ENCODE measurements at places on chromosomes 4 and X. TPM values are rescaled to one million over a fixed set of nuclear protein-coding genes. Genes with fewer than 3 reads are reported as not detected.

DNA sequence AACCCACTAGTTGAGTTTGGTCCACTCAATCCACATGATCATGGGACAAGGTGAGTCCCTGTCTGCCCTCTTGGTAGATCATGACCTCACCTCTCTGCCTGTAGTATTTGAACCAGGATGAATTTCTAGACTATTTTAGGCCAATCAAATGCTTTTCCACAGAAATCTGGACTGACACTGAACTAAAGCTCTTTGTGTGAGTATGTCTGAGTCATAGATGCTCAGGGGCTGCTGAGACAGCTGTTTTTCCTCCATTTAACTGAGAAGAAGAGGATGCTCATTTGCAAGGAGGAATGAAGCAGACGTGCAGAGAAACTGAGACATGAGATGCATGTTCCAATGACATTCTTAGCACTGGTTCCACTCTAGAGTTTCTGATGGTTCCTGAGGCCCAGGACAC lies 77.3 kb upstream of the TMEM47 start:
- DNase-seq, result peak; percentile 36

The C1QTNF7 gene
- 1.5 TPM for total RNA-seq

GRCh38 chrX:129556806-129557315 lies 16.8 kb downstream of the OCRL start:
- no peak for DNase-seq

- DNase-seq, result peak; percentile 54
Measured at GRCh38 chr4:113101669-113102068, 52.2 kb downstream of the ANK2 start.

- DNase-seq, result no peak
Measured at GRCh38 chr4:754221-755120, 48.8 kb downstream of the PCGF3 start.

DNA sequence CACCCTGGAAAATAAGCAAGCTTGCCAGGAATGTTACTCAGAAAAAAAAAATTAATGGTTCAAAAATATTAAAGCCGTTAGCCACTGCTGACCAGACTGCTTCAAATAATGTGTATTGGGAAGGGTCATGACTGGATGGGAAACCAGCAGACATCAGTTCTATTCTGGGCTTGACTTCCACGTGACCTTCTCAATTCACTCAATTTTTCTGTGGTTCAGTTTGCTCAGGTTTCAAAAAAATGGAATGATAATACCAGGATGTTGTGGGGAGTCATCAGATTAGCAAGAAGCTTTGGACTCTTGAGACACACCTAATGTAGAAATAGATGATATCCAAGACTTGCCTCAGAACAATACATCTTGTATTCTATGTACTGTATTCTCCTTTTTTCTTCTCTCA lies 541.9 kb upstream of the BOD1L1 start:
- DNase-seq, result peak; percentile 25
